ENCODE measurements at places on chromosomes 1 and 21. TPM values are rescaled to one million over a fixed set of nuclear protein-coding genes. Genes with fewer than 3 reads are reported as not detected.

The IVL gene
- 0.33 TPM for total RNA-seq

The TEX50 gene
- not detected for total RNA-seq

The C1orf94 gene
- total RNA-seq = not detected

- no peak overlapping the region for H3K4me3 ChIP-seq
- no peaks in the 10 kb centered on the region for H3K4me1 ChIP-seq
- H3K27me3 ChIP-seq = no peaks in the 10 kb centered on the region
- peak; percentile 73 for DNase-seq
Observed at GRCh38 chr1:67645495-67646144, 39.4 kb upstream of the GADD45A start.

DNA sequence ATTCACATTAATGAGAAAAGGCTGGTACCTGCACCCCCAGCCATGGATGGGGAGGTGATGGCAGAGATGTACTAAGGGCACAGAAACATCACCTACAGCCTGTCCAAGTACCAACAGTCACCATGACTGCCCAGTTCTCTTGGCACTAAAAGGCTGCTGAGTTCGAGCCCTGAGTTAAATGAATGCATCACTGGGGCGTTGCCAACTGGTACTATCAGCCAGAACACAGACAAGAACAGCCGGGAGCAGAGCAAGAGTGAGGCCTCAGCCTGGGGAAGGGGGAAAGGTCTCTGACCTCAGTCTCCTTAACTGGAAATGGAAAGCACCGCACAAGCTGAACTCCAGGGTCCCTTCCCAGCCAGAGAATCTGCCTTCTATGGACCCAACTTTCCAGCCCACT is 60.5 kb downstream of the GLIS1 start:
- peaks cover 18% of the 10 kb centered on the region for H3K27me3 ChIP-seq
- H3K27ac ChIP-seq = no peak overlapping the region
- H3K4me1 ChIP-seq = peaks cover 4% of the 10 kb centered on the region
- no peak overlapping the region for H3K4me3 ChIP-seq
- no peak for DNase-seq
- no peaks in the 10 kb centered on the region for H3K36me3 ChIP-seq

DNA sequence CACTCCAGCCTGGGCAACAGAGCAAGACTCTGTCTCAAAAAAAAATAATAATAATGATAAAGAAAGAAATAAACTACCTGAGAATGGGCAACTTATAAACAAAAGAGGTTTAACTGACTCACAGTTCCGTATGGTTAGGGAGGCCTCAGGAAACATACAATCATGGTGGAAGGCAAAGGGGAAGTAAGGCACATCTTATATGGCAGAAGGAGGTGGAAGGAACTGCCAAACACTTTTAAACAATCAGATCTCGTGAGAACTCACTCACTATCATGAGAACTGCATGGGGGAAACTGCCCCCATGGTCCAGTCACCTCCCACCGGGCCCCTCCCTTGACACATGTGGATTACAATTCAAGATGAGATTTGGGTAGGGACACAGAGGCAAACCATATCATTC is 6.3 kb upstream of the EGLN1 start:
- peaks cover 6% of the 10 kb centered on the region for H3K4me1 ChIP-seq
- H3K36me3 ChIP-seq = no peaks in the 10 kb centered on the region
- DNase-seq = no peak
- no peak overlapping the region for H3K27ac ChIP-seq
- H3K4me3 ChIP-seq = no peak overlapping the region

GRCh38 chr21:32413015-32413504 is 554 bp downstream of the EVA1C start:
- peak overlapping the region; percentile 81 for H3K27ac ChIP-seq
- no peaks in the 10 kb centered on the region for H3K27me3 ChIP-seq
- DNase-seq = peak; percentile 58
- peak overlapping the region; percentile 97 for H3K4me3 ChIP-seq

- no peak overlapping the region for H3K27ac ChIP-seq
- peaks cover 23% of the 10 kb centered on the region for H3K4me1 ChIP-seq
- no peaks in the 10 kb centered on the region for H3K27me3 ChIP-seq
- no peak for DNase-seq
- no peak overlapping the region for H3K4me3 ChIP-seq
Observed at GRCh38 chr1:206729507-206729906, 41.1 kb upstream of the IL19 start.
